Activated CD4-positive, alpha-beta T cell treated with anti-CD3 and anti-CD28 coated beads for 1 hour (primary cell): ENCODE measurements at places on chromosomes 11 and 22.

GRCh38 chr11:47184711-47185304 is 1.4 kb downstream of the PACSIN3 start:
- no peak for DNase-seq

GRCh38 chr11:11577251-11577855 is 44.5 kb downstream of the GALNT18 start:
- no peak for DNase-seq

DNA sequence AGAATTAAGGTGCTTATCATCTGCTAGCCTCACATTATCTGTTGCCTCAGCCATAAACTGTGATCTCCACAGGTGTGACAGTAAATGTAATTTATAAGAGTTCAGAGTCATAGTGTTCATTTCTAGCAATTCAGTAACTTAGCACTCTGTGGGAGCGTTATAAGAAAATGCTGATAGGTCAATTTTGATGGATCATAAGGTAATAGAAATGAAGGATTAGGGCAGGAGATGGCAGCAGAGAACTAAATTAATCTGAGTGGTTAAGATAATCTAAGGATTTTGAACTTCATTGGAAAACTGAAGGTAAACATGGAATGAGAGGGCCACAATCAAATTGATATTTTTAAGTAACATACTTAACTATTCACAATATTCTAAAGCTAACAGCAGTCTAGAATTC is 26.5 kb upstream of the SLC22A9 start:
- DNase-seq, result no peak

- no peak for DNase-seq
Measured at GRCh38 chr22:44892803-44893730, 116.7 kb downstream of the PHF21B start.

DNA sequence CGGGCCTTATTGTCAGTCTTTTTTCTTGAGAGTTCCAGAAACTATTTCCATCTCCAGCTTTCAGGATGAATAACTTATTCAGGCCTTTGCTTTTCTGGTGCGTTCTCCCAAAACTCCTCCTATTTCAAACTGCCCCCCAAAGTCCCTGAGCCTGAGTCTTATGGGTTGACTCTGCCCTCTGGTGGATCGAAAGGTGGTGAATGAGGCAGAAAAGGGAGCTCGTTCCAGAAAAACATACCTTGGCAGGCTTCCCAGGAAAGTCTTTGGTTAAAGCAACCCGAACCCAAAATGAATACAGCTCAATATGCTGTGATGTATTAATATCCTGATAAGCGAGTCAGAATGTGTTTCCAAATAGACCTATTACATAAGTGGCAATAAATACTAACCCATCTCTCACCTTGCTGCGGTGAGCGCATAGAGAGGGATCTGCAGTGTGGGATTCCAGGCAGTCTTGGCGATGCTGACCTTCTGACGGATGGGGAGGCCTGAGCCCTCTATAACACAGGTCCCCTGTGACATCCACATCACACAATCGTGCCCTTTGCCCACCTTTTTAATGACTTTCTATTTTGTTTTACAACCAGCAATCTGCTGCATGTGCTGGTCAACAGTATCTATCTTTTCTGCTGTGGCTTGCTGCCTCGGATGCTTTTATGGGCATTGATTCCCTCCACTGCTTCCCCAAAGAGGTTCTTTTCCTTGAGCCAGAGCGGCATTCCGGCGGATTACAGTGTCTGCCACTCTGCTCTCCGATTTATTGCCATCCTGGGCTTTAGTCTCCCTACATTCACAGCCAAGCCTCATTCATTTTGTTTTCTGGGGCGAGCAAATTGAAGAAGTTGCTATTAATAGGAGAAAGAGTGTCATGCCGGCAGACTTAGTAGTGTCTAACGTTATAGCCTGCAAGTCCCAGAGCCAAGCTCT is 756.8 kb downstream of the NTM start:
- DNase-seq, result no peak

GRCh38 chr11:70819022-70819421 is 420.7 kb downstream of the CTTN start:
- DNase-seq, result no peak

- DNase-seq, result no peak
Measured at GRCh38 chr11:75595429-75595828, 33.4 kb downstream of the SERPINH1 start.

- DNase-seq, result no peak
Measured at GRCh38 chr22:19842393-19843106, 12.1 kb downstream of the GNB1L start.

- no peak for DNase-seq
Measured at GRCh38 chr22:31098632-31099110, 8.7 kb downstream of the SELENOM start.

GRCh38 chr11:105156231-105156630 is 16.7 kb upstream of the CARD18 start:
- no peak for DNase-seq

DNA sequence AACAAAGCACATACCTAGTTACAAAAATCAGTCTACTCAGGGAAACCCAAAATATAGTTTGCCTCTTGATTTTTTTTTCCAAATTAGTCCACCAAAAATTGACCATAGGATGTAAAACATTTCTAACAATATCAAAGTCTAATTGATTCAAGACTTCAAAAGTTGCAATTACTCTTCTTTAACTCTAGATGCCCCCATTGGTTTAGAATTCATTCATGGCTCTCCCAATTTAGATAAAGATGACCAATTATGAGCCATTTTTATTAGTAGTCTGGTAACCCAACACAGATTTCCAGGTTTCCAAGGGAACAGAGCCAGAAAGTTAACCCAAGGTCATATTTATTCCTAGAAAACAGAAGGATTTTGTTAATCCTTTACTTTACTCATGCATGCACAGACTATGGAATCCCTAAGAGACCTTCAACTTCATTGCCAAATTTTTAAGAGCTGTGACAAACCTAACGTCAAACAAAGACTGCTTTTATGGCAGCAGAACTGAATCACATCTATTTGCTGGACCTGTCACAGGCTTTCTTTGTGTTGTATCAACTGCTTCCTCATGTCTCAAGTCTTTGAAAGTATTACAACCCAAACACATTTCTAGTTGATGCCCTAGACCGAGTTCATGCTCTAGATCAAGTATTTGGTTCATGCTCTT is 55.3 kb downstream of the C22orf42 start:
- no peak for DNase-seq

GRCh38 chr22:35542157-35542938 is 1.7 kb downstream of the RASD2 start:
- DNase-seq, result no peak

GRCh38 chr11:65151331-65151899 is 17.1 kb upstream of the SYVN1 start:
- DNase-seq, result no peak

DNA sequence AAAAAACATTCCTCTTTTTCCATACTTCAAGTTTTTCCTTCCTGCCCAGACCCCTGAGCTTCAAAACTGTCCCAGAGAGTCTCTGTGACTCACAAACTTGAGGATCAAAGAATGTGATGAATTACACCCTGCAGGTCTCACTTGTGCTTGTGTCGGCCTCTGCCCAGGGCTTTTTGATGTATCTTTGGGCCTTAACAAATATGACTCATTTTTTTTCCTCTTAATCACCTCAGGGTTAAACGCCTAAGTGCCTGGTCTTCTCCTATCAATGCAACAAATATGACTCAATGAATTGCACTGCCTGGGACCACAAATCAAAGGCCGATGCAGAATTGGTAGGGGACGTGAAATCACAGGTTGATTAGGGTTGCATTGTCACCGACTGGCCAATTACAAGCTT is 267.7 kb downstream of the LARGE1 start:
- DNase-seq, result no peak

DNA sequence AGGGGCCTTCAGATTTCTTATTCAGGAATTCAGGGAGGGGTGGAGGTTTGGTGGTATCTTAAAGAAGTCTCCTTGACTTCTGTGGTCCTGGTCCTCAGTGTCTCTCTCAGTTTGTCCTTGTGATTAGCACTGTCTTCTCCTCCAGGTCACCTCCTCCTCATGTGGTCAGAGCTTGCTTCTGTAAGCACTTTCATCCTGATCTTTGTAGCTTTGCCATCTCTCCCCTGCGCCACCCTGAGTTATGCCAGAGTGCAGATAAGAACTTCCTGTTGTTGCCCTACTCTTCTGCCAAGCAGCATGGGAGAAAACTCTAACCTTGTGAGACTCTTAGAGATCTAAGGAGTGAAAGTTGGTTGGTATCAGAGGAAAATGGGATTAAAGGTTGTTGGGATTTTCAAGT is 30.9 kb downstream of the MICAL2 start:
- no peak for DNase-seq

GRCh38 chr11:29019960-29020683 is 911.9 kb downstream of the METTL15 start:
- no peak for DNase-seq

- no peak for DNase-seq
Measured at GRCh38 chr11:56750190-56750589, 1.7 kb upstream of the OR9G4 start.

- DNase-seq, result no peak
Measured at GRCh38 chr22:27157666-27158370, 500.4 kb downstream of the MIAT start.

DNA sequence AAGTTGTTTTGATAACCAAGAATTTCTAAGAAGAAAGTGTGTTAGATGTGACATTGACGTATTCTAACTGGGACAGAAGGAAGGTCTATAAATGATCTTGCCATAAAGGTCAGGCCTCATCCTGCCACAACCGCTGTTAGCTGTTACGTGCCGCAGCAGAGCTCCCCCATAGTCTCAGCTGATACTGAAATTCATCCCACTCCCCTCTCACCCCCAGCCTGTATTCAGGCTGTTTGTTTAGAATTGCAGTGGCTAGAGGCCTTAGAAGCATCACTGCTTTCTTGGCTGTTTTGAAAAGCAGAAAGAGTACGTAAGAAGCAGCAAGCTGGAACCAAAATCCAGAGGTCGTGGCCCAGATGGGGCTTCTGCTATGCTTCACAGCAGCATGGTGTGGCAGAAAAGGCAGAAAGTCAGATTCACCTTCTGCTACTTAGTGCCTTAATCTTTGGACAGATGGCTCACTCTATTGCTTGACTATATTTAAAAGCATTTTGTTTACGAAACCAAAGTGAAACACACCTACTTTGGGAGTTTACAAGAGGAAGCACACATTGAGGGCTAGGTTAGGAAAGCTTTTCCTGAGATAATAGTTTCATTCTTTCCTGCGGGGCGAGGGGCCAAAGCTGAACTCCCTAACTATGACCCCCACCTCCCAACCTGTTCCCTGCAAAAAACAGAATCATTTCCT is 950 bp upstream of the LAYN start:
- DNase-seq, result no peak

DNA sequence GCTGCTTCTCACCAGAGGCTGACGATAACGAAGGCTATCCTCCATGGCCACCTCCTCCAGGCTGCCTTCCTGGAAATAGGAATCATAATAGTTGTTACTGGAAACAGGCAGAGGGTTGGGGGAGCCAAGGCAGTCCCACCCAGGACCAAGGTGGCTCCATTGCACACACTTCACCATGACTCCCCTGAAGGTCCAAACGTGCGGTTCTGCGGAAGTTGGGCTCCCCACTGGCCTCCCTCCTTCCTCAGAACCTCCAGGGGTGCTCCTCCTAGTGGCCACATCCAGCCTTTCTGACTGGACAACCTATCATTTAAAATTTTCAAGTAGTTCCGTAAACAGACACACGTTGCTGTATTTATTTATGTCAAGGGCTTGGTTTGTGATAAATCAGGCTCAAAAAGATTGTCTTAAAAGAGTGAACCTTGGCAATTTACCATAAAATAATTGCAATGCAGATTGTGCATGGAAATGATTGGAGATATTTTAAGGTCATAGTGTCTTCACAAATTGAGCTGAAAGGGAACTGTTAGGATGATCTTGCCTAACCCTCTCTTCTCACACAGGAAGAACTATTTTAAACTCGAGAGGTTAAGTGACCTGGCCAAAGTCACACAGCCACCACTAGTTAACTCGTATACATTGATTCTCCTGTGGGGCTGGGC is 1.4 kb upstream of the TCN2 start:
- DNase-seq, result no peak

DNA sequence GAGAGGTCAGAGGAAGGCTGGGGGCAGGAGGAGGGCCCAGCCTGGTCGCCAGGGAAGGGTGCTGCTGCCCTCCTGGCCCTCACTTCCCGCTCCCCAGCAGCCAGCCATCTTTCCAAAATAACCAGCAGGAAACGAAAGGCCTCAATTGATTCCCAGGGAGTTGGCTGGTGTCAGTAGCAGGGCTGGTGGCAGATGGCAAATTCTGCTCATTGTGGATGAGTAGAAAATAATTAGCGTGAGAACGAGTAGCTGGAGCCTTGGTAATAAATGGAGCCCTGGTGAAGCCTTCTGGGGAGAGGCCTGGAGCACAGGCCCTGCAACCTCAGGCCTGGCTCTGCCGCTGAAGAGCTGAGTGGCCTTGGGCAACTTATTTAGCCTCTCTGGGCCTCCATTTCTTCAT is 31.3 kb downstream of the DAGLA start:
- DNase-seq, result no peak

GRCh38 chr11:71342951-71343827 is 90.8 kb upstream of the SHANK2 start:
- DNase-seq, result no peak

DNA sequence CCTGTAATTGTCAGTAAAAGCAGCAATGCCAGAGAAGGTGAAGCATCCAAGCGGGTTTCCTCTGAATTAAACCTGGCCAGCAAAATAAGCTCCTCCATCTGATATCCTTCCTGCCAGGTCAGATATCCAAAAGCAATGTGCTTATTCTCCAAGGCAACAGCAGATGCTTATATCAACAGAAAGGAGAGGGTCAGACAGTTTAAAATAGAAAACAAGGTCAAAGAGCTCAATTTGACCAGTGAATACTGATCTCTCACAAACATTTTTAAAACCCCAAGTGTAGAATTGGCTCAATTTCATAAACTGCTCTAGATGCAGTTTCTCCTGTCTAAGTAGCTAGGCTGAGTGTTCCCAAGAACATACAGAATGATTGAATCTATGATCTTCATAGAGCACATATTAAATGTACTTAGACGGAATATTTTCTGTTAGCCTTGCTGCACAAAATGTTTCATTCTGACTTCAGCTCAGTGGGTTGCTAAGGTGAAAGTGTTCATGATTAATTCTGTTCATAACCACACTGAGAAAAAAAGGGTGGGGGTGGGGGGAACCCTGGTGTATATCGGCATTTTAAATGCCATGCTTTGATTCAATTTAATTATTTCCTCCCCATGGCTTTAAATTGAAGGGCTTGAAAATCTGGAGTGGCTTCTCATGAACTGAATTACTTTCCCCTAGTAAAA is 174.2 kb upstream of the ARHGAP20 start:
- no peak for DNase-seq

GRCh38 chr22:48920776-48921241 is 906.9 kb downstream of the BRD1 start:
- DNase-seq, result no peak

GRCh38 chr11:74710281-74710938 is 20.8 kb downstream of the CHRDL2 start:
- no peak for DNase-seq

GRCh38 chr22:17797721-17798559 is 23.7 kb upstream of the BID start:
- no peak for DNase-seq

DNA sequence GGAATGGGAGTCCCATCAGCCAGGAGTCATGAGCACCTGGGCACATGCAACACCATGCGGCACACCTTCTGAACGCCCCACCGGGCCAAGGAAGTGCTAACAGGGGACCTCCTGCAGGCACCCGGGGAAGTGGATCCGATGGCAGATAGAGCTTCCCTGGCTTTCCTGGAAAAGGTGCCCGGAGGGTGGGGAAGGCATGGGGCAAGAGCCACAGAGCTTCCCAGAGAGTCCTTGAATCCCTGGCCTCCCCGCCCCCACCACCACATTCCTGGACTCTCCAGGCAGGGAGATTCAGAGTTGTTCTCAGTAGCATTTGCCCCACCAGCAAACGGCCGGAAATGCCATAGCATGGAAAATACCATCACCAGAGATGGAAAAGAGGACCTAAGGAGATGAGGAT is 8.3 kb downstream of the TRIM29 start:
- no peak for DNase-seq

- no peak for DNase-seq
Measured at GRCh38 chr11:69044111-69045013, 4.4 kb upstream of the TPCN2 start.
